Gastroesophageal sphincter (tissue), 4 donors: ENCODE measurements at places on chromosomes 16 and 17.

DNA sequence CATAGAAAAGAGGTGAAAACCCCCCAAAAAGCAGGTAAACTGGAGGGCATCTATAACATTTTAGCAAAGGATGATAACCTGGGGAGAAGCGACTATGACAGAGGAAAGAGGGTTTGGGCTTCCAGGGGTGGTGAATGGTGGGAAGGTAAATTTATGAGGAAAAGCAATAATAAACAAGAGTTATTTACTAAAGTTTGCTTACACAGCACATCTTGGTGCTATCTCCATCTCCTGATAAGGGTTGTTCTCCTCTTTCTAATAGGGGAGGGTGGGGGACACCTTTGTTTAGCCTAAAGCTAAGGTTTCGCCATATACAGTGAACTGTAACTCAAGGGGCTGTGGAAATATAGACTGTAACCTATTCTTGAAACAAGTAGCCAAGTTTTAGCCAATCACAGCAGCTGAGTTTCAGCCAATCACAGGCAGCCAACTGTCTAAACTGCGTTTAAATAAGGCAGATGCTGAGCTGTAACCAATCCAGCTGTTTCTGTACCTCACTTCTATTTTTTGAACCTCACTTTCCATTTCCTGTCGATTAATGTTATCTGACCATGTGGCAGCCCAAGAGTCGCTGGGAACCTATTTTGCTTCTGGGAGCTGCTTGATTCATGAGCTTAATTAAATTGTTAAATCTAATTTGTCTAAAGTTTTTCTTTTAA lies 191.8 kb downstream of the MAP2K6 start:
- ATAC-seq = no peak

DNA sequence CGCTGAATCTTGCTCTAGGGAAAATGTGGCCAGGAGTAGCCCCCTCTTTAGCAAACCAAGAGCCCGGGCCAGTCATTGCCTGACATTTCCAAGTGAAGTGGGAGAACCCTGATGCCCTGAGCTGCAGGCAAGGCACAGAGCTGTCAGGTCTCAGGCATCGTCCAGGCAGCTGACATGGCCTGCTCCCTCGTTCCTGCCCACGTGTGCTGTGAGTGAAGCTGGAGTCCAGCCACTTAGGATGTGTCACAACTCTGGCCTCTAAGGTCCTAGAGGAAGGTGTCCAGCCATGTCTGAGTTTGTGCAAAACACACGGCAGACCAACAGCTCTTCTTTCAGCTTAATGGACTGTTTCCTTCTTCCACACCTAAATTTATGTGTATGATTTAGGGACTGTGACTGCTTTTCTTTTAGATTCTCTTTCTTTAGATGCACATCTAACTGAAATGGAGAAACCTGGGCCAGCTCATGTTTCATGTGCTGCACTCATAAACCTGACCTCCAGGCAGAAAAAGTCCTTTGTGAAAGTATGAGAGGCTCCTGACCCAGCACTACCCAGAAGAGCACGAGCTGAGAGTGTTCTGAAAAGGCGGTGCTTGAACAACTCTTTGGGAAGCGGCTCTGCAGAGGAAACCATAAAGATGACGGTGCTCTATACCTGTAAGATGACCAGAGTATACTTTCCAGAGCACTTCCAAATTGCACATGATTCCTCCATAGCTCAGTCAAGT lies 14.8 kb upstream of the LIMD2 start:
- no peak for ATAC-seq

DNA sequence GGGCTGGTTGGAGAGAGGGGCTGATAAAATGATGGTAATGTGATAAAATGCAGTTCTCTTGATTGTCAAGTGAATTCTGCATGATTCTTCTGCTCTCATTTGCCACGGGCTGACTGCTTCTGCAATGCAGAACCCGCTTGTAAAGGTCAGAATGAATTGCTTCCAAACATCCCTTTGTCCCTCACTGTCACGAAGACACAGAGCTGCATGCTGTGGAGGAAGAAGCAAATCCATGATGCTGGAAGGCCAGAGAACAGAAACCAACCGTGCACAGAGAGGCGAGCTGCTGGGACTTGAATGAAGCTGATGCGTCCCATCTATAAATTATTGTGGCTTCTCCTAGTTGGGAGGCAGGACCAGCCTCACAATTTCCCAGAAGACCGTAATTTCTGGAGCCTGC lies 171.6 kb downstream of the PRKCB start:
- ATAC-seq = no peak

DNA sequence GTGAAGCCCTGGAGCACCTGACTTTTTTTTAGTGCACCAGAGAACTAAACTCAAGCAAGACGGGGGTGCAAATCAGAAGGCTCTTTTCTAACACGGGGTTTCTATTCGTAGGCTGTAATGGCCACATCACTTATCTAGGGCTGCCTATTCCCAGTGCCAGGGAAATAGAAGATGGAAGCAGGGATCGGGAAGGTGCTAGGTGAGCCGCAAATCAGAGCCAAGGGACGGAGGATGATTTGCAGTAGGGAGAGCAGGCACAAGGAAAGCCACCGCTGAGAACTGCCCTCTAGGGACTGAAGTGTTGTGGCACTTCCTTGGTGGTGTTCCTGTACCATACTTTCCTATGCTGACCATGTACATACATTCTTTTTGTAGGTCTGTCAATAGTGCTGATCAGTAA lies 7.8 kb upstream of the SLC46A1 start:
- ATAC-seq = no peak

GRCh38 chr16:19344224-19344801 lies 58.8 kb downstream of the CLEC19A start:
- ATAC-seq = no peak

GRCh38 chr16:87391324-87391949 lies 699 bp upstream of the MAP1LC3B start:
- ATAC-seq = peak; percentile 15

DNA sequence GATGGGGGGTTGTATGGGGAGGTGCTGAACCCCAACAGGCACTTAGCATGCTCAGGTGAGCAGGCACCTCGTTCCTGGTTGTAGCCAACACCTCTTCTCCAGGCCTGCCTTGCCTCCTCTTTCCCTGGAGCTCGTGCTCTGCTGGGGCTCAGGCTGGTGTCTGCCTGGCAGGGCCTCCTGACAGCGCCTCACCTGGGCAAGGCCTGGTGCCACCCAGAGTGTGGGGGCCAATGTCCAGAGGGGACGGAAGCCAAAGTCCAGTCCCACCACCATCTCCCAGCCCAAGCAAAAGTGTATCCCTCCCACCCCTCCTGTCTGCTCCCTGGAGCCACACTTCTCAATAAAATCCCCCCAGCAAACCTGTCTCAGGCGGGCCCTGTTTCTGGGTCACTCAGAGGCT lies 304.2 kb upstream of the TNRC6C start:
- no peak for ATAC-seq

GRCh38 chr16:88894681-88895300 lies 28.3 kb upstream of the PABPN1L start:
- ATAC-seq = peak; percentile 12

DNA sequence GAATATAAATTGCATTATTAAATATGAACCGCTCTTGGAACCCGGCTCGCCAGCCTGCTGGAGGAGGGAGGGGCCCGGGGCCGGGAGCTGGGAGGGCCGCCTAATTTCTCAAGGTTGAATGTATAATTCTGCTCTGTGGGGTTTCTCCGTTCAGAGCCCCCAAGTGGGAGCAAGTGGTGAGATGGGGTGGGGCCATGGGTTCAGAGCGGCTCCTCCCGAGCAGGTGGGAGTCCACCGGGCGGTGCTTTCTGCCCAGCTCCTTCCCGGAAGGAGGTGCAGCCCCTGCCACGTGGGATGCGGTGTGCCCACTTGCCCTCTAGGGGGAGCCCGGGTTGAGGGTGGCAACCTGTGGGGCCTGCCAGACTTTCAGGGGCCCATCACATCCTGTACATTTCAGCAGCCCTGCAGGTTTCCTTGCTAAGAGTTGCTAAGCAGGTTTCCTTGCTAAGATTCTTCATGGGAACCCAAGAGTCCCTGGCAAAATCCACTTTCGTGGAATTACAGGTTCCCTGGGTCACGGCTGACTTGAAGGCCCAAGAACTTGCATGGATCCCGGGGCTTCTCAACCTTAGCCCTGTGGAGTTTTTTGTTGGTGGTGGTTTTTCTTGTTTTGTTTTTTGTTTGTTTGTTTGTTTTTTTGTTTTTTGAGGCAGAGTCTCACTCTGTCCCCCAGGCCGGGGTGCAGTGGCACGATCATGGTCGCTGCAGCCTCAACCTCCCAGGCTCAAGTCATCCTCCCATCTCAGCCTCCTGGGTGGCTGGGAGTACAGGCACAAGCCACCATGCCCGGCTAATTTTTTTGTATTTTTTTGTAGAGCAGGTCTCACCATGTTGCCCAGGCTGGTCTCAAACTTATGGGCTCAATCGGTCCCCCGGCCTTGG lies 196.7 kb upstream of the GSE1 start:
- ATAC-seq = peak; percentile 48

GRCh38 chr17:59844884-59845594 lies 47.7 kb downstream of the TUBD1 start:
- no peak for ATAC-seq

- ATAC-seq = peak; percentile 46
These were observed 10.3 kb downstream of the CD300LB start for GRCh38 chr17:74520790-74521480.

DNA sequence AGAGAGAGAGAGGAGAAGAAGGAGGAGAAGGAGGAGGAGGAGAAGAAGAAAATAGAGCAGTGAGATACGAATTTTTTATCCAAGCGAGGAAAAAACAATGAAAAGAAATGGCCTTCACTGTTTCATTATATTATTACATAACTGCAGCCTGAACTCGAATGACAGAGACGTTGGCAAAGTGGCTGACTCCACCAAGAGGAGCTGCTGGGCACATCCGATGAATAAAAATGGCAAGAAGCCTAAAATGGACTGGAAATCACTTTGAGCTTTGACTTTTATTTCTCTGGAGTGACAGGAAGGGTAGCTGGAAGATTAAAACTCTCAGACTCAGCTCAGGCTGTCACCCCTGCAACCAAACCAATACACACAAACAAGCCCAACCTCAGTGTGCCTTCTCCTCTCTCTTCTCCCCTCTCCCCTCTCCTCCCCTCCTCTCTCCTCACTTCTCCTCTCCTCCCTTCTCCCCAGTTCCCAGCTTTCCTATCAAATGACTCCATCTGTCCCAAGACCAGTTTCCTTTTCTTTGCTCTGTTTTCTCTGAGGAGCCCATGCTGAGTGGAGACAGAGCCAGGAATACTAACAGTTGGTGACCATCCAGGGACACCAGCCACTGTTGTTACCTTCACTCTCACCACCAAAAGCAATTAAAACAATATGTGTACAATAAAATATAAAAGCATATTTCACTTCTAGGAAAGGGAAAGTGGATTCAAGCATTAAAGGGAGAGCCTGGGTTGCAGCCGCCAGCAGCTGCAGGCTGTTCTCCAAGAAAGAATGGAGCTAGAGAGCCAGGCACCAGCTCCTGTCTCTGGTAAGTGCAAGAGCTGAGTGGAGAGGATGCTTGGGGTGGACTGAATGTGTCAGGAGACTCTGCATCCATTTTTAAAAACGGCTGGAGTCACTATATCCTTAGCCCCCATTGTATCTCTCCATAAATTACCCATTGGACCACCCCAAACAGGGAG lies 51.2 kb downstream of the SOX9 start:
- ATAC-seq = no peak

DNA sequence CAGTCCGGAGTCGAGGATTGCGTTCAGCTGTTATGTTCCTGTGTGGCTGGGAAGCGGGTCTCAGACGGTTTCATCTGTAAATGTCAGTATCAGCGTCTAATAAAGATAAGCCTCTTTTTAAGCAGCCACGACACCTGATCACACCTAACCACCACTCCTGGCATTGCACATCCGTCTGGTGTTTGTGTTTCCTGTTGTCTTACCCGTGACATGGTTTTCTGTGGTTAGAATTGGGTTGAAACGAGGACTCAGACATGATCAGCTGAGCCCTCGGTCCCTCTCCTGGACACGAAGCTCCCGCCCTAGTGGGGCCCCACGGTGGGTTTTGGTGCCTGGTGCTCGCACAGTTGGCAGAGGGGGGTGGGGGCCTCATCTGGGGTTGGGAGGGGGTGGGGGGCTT lies 18.3 kb downstream of the CPNE7 start:
- no peak for ATAC-seq

DNA sequence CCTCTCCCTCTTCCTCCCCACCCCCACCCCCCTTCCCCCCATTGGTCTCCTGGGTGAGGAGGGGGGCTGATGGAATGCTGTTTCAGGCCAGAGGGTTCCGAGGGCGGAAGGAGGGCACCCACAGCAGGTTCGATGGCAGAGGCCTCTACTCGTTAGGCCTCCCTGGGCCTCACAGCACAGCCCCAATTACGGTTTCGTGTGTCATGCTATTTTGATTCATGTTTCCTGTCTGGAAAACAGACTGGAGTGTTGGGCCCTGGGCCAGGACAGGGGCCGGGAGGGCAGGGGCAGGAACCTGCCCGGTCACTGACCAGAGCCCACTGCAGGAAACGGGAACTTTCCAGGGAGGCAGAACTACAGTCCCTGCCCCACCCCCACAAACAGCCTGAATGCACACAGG lies 138.2 kb downstream of the C16orf95 start:
- peak; percentile 44 for ATAC-seq

DNA sequence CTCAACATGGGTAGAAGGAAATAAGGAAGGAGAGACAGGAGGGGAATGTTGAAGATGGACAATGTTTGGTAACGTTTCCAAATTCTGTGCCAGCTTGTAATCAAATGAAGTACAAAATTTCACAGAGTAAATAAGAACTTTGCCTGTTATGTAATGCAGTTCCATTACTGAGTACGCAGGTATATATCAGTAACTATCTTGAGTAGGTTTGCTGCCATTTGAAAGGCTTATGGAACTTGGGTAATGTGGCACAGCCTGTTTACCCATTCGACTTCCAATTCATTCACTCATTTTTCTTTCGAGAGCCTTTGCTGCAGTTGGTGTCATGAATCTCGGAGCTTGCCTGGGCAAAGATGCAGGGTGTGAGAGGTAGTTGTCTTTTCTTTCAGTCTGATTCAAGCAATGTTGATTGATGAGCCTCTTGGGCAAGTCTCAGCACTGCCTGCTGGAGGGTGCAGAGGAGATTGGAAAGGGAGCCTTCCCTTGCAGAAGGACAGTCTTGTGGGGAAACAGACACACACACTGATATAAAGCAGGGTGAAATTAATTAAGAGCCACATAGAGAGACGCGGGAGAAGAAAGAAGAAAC lies 53.4 kb downstream of the ZNF18 start:
- no peak for ATAC-seq

- no peak for ATAC-seq
These were observed 853.9 kb upstream of the EEF2KMT start for GRCh38 chr16:5951486-5951885.

DNA sequence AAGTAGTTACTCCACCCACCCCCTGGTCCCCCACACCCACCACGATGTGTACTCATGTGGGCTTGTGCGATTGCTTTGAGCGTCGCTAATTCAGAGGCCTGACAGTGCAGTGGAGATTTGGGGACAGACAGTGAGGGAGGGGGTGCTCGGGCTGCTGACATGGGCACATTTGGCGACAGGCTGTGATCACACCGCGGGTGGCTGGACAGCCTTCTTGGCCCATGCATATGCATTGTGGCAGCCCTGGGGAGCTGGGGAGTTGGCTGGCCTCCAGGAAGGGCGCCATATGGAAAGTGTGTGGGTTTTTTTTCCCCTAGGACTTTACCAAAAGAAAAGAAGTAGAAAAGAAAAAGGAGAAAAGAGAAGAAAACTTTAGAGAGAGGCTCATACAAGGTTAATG lies 275.5 kb upstream of the N4BP1 start:
- no peak for ATAC-seq
